ENCODE measurements at places on chromosomes 4 and X. TPM values are rescaled to one million over a fixed set of nuclear protein-coding genes. Genes with fewer than 3 reads are reported as not detected.

The PLXNB3 gene
- total RNA-seq, result 4.2 TPM

The ASMTL gene
- total RNA-seq, result 20.5 TPM

The NAT8L gene
- total RNA-seq, result 9.8 TPM

The GBA3 gene
- not detected for total RNA-seq

The CYSLTR1 gene
- total RNA-seq, result not detected

The AREG gene
- 66.7 TPM for total RNA-seq

The BMPR1B gene
- 5.0 TPM for total RNA-seq

The UGT2B15 gene
- total RNA-seq, result 0.07 TPM

The AFF2 gene
- total RNA-seq, result not detected

The MAD2L1 gene
- 46.7 TPM for total RNA-seq

The ATP2B3 gene
- total RNA-seq, result 0.05 TPM

The SUPT20HL1 gene
- not detected for total RNA-seq

The RBM47 gene
- 23.2 TPM for total RNA-seq

The GATA1 gene
- total RNA-seq, result not detected

The PCYT1B gene
- total RNA-seq, result not detected

The CDX4 gene
- not detected for total RNA-seq

The MAEA gene
- 69.5 TPM for total RNA-seq

The PAK3 gene
- not detected for total RNA-seq

The FABP2 gene
- total RNA-seq, result not detected

The CASK gene
- 21.6 TPM for total RNA-seq

The GPC4 gene
- total RNA-seq, result not detected

The TRIM60 gene
- not detected for total RNA-seq

The SLIT2 gene
- total RNA-seq, result not detected

The SLC10A4 gene
- total RNA-seq, result 7.8 TPM

The TASL gene
- total RNA-seq, result not detected

The FGF13 gene
- total RNA-seq, result not detected

The MCUB gene
- 22.4 TPM for total RNA-seq

The CXCL9 gene
- not detected for total RNA-seq

The HTRA3 gene
- 13.8 TPM for total RNA-seq

The TLR2 gene
- total RNA-seq, result 0.16 TPM

The GUCY1A1 gene
- not detected for total RNA-seq
